ENCODE measurements at places on chromosomes 6 and 20. TPM values are rescaled to one million over a fixed set of nuclear protein-coding genes. Genes with fewer than 3 reads are reported as not detected.

DNA sequence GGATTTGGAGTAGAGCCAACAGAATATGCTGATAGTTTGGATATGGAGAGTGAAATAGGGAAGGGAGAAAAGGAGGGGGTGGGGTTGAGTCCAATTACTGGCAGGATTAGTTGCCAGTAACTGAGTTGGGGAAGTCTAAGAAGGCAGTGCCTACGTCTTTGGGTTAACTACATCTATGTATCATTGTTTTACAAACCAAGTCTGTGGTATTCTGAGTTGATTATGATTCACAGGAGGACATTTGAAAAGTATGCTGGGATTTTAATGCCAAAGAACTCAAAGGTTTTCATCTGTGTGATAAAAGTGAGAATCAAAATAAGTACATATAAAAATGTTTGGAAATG, 14.7 kb downstream of the DSE start:
- peak; percentile 79 for DNase-seq

- DNase-seq: no peak
These were observed 13.3 kb downstream of the PREP start for GRCh38 chr6:105389543-105389942.

DNA sequence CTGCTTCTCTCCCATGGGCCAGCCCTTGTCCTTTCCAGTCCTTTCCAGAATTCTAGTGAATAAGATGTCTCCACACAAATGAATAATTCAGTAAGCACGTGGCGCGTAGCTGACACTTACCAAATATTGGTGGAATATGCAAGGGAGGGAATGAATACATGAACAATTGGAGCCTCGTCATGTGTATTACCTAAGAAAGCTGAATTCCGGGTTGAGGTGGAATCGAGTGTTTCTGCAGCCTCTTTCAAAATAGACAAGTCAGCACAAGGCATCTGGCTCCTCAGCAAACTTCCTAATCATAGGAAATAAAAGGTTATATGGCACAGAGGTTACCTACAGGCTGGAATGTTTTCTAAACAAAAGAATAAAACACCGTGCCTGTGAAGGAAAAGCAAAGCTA, 47.0 kb upstream of the NT5E start:
- no peak for DNase-seq

DNA sequence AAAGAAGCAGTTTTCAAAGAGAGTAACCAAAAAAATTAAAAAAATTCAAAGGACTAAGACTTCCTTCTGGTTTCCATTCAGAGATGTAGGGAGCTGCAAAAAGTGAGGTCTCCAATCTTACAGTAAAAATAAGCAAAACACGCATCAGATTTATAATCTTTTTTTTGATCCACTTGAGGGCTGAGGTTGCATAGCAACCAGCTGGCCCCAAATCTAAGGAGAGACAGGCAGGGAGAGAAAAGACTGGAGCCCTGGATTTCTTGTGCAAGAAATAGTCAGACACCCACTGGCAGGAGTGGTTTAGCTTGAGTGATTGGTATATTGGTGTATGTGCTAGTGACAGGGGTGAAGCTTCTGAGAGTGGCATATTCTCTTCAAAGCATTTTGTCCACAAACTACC, 135.9 kb upstream of the FUT9 start:
- no peak for DNase-seq

GRCh38 chr6:128252341-128253176, 267.8 kb downstream of the PTPRK start:
- DNase-seq: no peak

GRCh38 chr6:37515712-37516075, 16.0 kb upstream of the CCDC167 start:
- DNase-seq: no peak

SLC17A3 gene
- total RNA-seq: not detected

GRCh38 chr6:104928141-104928540, 28.8 kb upstream of the LIN28B start:
- DNase-seq: peak; percentile 20

- peak; percentile 43 for DNase-seq
These were observed 368.6 kb downstream of the BTBD9 start for GRCh38 chr6:38271081-38271480.

DNA sequence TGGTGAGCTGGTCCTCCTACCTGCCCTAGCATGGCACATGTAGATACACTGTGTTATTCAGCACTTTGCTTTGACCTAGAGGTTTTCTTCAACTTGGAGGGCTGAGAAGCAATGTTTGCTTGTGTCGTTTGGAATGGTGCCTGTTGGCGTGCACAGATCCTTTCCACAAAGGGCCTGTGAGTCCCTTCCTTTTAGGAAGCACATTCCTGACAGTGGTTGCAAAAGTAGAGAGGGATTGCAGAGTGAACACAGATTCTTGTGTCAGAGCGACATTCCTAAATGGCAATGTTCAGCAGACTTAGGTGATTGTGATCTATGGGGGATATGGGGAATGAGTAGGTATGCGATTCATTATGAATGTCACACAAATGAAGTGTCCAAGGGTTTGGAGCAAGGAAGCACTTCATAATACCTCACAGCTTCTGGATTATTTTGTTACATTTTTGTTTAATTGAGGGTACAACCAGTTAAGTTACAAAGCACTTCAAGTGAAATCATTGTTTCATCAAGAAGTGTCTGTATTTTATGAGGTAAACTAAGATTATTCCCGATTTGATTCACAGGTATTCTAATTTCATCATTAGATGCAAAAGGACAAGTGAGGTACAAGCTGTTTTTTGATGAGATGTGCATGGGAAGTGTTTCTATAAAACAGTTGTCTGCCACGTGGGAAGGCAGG, 713 bp upstream of the RNF144B start:
- DNase-seq: no peak

DNA sequence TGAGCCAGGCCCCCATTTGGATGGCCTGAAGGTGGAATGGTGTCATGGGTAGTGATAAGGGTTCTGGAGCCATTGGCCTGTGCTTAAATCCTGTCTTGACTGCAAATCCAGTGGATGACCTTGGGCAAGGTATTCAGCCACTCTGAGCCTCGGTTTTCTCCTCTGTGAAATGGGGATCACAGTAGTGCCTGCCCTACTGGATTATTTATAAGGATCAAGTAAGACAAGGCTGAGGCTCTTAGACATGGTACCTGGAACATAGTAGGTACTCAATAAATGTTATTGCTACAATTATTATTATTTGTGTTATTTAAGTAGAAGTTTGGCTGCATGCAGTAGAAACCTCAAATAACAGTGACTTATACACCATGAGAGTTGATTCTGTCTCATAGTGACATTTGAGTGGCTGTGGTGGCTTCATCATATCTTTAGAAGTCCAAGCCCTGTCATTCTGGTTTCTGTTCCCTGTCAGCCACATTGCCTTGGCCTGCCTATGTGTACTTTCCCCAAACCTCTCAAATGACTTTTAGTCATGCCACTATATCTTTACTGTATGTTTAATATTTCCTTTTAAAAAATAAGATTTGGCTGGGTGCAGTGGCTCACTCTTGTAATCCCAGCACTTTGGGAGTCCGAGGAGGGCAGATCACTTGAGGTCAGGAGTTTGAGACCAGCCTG, 37.6 kb upstream of the CHMP4B start:
- no peak for DNase-seq

PDE7B gene
- 1.3 TPM for total RNA-seq

GRCh38 chr6:133610971-133611370, 277.9 kb upstream of the TCF21 start:
- no peak for DNase-seq

- DNase-seq: no peak
These were observed 249.1 kb downstream of the TBC1D7 start for GRCh38 chr6:13079096-13079723.

SLC18B1 gene
- 4.5 TPM for total RNA-seq

SMIM8 gene
- total RNA-seq: 5.6 TPM

GRCh38 chr6:30154709-30155519, 6.1 kb downstream of the TRIM10 start:
- DNase-seq: peak; percentile 80

VGLL2 gene
- total RNA-seq: not detected

Measured in HT1080 (cell line).